ENCODE measurements at places on chromosomes 2 and 18.
A peak's percentile ranks its signal among the peaks of the same experiment; 100 is the strongest.

DNA sequence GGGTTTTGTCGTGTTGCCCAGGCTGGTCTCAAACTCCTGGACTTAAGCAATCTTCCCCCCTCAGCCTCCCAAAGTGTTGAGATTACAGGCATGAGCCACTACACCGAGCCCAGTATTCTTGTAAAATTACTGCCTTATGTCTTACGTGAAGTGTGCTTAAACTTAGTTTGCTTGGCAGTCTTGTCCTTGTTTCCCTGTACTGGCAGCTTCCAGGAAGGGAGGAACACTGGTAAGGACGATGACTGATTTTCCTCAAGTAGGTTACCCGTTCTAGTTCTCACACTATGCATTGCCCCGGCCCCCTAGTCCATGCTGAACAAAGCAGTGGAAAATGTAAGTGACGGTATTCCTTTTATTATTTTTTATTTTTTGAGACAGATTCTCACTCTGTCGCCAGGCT lies 19.7 kb upstream of the GATA6 start:
- no peak for DNase-seq

DNA sequence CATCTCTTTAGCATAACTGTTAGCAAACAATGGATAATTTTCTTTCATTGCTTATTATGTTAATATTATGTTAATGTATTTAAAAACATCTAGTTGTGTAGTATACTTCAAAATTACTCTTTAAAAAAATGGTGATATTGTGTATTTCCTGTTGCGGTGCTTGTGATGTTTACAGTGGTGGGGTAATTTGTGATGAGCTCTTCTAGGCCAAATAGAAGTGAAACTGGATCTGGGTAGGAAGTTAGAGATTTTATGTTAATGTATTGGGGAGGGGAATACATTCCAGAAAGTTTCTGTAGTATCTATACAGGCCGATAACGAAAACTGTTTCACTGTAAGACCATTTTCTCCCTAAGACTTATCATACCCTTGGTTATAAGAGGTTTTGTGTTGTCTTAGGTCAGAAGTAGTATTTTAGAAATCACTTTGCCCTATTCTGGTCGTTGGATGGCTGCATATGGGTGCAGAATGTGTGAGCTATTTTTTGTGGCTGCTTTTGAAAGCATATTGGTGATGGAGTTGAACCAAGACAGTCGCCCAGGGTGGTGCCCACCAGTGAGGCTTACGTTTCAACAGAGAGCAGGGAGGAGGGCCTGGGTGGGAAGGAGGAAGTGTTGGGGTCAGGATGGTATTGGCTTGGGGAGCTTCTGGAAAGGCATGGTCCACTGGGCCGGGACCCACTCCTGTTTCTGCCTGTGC lies 5.8 kb downstream of the TSHZ1 start:
- peak; percentile 56 for DNase-seq

DNA sequence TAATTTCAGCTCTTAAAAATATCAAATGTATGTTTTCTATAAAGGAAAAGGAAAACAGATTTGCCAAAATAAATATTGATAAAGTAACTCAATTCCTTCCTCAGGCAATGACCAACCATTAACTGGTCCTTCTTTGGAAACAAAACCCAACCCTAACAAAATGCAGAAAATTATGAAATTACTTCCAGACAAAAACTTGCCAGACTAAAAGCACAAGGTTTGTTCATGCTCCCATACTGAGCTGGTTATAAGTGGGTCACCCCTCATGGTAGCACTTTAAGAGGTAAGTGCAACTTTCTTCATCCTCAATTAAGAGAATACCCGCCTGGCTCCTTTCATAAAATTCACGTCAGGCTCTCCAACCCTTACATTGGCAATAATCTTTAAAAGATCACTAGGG lies 31.1 kb upstream of the TTC32 start:
- DNase-seq, result no peak

DNA sequence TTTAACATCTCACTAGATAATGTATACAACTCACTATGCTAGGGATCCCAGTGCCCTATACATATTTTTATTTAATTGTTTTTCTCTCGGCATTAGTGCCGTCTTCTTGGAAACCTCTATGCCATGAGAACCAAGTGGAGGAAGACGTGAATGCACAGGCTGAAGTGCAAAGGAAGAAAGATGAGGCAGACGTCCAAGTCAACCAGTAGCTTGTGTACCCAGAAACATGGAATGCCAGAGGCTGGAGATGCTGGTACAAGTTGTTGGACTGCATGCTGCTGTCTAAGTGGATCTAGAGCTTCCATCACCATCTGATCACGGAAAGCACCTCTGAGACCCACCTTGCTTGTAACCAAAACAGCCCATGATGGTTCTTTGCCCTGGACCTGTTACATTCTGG lies 12.5 kb upstream of the GEMIN6 start:
- no peak for DNase-seq

DNA sequence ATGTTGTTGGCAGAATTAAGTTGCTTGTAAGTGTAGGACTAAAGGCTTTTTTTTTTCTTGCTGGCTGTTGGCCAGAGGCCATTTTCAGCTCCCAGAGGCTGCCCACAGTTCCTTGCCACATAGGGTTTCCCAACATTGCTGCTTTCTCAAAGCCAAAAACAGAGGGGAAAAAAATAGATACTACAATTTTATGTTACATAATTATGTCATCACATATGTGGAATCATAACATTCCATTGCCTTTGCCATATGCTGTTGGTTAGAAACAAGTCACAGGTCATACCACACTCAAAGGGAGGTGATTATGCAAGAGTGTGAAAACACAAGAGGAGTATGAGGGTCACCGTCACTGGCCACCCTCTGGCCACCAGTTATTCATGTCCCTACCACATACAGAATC lies 154.5 kb downstream of the RTN4 start:
- no peak for DNase-seq

DNA sequence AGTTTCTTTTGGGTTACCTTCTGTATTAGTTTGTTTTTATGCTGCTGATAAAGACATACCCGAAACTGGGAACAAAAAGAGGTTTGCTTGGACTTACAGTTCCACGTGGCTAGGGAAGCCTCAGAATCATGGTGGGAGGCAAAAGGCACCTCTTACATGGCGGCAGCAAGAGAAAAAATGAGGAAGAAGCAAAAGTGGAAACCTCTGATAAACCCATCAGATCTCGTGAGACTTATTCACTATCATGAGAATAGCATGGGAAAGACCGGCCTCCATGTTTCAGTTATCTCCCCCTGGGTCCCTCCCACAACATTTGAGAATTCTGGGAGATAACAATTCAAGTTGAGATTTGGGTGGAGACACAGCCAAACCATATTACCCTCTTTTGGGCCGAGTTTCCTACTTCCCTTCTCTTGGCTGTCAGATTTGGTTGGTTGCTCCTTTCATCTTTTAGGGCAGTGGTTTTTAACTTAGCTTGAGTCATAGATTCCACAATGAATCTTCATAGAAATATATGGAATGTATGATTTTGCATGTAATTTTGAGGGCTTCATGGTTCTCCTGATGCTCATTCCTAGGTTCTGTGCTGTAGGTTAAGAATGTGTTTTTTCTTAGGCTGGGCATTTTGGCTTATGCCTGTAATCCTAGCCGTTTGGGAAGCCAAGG lies 44.2 kb downstream of the CEP192 start:
- no peak for DNase-seq

DNA sequence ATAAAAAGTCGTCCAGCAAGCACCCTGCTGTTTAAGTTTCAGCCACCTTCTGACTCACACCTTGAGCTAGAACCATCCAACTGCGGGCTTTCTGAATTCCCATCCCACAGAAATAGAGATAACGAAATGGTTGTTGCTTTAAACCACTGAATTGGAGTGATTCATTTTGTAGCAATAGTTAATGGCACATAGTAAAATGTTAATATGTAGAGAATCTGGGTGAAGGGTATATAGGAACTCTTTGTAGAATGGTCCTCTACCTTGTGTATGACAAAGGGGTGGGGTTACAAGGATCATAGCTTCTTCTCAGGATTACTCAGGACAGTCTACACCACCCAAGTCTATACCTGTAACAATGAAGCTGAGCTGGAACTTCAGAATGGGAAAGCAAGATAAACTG lies 2.4 kb upstream of the MAPRE3 start:
- DNase-seq, result no peak

GRCh38 chr2:106065268-106065982 lies 128.7 kb downstream of the UXS1 start:
- DNase-seq, result no peak

- no peak for DNase-seq
These were observed 67.4 kb downstream of the TXNL1 start for GRCh38 chr18:56570978-56571377.

DNA sequence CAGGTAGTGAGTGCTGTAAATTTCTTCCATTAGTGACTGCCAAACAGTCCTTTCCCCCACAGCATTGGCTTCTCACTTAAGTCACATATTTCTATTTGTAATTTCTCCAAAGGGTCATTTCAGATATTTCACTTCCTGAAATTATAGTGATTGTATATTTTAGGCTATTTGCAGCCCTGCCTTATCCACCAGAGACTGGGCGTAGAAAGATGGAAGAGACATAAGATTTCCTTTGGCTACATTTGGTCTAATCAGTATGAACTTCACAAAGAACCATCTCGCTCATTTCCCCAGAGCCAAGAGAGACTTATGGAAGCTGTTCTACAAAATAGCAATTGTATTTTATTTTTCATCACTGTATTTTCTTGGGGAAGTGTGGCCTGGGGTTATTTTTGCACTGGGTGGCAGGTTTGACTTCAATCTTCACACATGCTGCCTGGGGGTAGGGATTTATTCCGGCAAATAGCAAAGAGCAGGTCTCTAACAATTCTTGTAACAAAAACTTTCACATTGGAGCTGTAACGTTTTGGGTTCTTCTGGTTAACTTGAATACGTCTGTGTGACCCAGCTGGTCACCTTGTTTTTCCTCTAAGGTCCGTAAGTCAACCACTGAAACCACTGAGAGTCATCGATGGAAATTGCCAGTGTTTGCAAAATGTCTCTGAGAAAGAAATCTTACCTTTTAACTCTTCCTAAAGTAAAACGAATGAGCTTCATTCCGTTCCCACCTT lies 170.6 kb upstream of the SERPINE2 start:
- DNase-seq, result no peak

DNA sequence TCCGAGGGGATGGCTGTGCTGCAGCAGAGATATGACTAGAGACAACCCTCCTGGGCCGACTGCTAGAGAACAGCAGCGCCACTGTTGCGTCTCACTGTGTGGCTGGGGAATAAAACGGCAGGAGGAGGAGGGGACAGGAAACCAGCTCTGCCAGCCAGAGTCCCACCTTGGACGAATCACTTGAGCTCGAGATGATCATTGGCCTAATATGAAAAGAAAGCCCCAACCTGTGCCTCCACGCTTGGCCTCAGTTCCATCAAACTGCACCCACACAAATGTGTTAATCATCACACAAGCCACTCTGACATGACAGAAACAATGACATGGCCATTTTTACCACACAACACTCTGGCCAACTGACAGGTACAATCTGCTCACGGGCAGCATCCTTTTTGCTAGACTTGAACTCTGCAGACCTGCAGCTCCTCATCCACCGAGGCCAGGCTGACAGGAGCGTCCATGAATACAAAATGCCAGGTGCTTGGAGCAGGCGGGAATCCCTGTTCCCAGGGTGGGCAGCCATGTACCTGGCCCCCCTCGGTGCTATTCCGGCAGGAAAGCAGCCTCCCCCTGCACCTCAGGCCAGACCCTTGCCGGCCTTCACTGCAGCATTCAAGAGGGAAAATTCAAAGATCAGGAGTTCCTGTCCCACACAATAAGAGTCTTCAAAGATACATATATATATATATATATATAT lies 52.3 kb downstream of the PARD6G start:
- no peak for DNase-seq

GRCh38 chr2:191443446-191443845 lies 198.2 kb downstream of the MYO1B start:
- DNase-seq, result no peak

GRCh38 chr18:78632111-78632541 lies 347.5 kb upstream of the SALL3 start:
- DNase-seq, result no peak

DNA sequence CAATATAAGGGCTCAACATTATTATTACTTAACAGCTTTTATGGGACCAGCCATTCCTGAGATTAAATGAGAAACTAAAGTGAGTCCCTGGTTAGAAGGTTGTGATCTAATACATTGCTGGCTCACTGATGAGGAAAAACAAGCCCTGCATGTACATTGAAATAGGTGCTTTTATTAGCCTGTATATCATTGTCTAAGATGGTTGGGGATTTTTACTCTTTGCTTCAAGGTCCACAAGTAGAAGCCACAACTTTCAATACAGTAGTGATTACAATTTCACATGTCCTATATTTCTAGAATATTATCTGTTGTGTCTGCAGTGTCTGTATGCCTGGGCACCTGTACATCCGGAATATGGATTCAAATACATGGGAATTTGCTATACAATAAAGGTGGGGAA lies 104.1 kb upstream of the FZD5 start:
- DNase-seq, result no peak

DNA sequence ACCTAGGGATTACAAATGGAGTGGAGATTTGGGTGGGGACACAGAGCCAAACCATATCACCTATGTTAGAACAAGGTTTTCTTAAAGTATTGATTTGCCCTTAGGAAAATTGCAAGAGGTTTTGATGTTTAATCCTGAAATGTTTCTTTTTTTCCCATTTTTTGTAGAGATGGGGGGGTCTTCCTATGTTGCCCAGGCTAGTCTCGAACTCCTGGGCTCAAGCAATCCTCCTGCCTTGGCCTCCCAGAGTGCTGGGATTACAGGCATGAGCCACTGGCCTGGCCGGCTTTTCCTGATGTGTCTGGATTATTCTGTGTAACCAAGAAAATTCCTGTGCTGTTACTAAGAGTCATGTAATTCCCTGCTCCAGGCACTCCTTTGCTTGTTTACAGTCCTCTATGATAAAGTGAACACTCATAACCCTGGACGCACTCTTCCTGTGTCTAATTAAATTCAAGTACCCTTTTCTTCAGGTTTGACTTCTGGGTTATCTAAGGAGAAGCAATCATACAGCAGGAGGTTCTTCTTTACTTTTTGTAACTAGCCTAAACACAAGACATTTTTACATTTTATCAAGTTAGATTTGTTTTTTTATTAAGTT lies 15.0 kb upstream of the CTDP1 start:
- DNase-seq, result no peak

- no peak for DNase-seq
These were observed 256.5 kb downstream of the GBX2 start for GRCh38 chr2:235911633-235912233.

DNA sequence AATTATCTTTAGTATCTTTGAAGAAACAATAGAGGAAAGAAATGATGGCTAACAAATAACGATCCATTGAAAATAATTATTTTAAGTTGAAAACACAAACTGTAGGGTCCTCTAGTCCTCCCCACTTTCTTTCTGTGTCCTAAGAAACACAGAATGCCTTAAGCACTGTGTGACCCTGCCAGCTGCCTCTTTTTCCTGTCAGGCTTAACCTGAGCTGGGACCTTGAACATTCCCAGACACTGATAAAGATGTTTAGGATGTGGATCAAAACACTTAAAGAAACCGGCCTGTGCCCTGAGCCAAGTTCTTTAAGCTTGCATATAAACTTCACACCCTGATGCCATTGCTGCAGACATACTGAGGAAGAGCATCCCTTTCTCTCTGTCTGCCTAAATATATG lies 755.4 kb upstream of the VRK2 start:
- DNase-seq, result no peak
